ENCODE measurements at places on chromosomes 1 and 21. TPM values are rescaled to one million over a fixed set of nuclear protein-coding genes. Genes with fewer than 3 reads are reported as not detected.

DNA sequence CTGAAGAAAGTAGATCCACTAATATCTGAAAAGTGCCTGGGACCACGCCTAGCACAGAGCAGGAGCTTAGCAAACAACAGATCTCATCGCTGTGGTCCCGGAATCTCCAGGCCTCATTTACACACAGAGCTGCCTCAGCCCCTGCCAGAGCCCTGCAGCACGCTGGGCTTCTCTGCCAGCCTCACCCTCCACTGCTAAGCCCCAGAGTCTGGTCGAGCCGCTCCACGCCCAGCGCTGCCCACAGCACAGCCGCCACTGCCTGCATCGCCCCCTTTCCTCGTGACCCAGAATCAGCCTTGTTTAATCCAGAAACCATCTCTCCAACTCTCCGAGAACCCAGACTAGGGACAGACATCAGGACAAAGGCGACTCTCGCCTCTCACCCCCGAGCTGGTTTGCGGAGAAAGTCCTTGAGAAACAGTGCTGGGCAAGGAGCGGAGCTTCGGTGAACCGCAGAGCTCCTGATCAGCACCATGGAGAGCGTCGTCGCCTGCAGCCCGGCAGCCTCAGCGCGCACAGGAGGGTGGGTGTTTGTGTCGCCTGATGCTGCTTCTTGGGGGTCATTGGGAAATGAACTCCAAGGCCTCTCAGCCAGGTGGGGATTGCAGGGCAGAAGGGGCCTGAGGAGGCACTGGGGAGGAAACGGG lies 145.1 kb downstream of the NPHP4 start:
- peak; percentile 22 for DNase-seq

GRCh38 chr1:21451212-21451611 lies 11.3 kb downstream of the NBPF3 start:
- no peak for DNase-seq

DNA sequence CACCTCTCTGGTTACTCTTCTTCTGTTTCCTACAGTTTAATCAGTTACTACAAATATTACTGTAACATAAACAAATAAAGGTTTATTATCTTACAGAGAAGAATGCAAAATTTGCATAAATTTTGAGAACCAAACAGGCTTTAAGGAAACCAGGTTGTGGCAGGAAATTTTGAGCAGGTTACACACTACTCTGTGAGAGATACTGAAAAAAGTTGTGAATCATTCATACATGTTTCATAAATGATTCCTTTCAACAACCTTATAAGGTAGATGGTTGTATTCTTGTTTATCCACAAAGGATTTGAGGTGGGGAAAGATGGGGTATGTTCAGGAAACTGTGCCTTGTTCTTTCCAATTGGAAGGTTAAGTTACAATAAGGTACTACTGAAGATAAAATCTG lies 58.6 kb downstream of the MAST2 start:
- no peak for DNase-seq

- DNase-seq: peak; percentile 81
Observed at GRCh38 chr1:19640363-19641316, 3.5 kb upstream of the NBL1 start.

GRCh38 chr21:33109574-33110339 lies 39.8 kb downstream of the OLIG1 start:
- no peak for DNase-seq

DNA sequence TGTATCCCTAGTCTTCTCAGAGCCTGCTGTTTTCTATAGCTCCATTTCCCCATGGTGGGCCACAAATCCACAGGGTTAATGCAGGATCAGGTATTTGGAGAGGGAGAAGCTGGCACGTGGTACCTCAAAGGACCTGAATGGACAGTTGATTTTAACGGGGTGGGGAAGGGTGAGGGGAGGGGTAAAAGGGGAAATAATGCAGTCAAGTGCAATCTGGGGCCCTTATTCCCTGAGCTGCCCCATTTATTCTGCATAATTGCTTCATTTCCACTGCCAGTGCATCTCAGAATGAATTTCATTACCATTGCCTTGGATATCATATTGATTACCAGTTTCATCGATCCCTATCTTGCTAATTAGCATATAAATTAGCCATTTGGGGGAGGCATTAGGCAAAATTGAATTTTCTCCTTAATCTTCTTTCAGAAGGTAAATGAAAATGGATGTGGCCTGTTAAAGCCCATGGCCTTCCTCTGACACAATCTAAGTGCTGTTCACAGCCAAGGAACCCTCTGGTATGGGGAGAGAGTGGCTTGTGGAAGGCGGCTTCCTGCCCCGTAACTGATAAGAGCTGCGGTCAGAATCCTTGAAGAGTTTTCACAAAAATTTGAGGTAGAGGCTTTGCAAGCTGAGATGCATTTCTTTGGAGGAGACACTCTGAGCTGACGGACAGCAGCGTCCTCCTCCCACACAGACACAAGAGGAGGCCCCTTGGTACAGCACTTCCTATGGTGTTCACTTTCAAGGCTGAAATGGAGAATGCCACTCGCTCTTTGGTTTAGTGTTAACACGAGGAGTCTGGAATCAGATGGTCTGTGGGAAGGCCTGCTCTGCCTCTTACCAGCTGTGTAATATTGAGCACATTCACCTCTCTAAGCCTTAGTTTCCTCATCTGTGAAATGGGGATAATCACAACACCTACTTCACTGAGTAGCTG lies 34.4 kb downstream of the PHC2 start:
- no peak for DNase-seq

GRCh38 chr1:201554190-201554600 lies 15.3 kb downstream of the NAV1 start:
- DNase-seq: peak; percentile 39

DNA sequence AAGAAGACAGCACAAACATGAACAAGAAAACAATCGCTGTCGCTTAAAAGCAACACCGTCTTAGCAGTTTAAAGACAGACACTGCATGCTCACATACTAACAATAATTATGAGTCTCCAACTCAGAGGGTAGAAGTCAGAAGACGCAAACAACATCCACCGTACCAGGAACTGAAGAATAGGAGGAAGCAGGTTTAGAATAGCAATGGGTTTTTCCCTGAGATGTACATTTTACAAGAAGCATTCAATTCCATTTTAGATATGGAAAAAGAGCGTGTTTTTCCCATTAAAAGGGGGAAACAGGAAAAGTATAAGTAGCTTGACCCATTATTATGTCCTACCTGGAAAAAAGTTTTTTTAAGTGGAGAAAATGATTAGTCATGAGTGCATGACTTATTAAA lies 34.5 kb upstream of the KCNE1 start:
- DNase-seq: peak; percentile 57

DNA sequence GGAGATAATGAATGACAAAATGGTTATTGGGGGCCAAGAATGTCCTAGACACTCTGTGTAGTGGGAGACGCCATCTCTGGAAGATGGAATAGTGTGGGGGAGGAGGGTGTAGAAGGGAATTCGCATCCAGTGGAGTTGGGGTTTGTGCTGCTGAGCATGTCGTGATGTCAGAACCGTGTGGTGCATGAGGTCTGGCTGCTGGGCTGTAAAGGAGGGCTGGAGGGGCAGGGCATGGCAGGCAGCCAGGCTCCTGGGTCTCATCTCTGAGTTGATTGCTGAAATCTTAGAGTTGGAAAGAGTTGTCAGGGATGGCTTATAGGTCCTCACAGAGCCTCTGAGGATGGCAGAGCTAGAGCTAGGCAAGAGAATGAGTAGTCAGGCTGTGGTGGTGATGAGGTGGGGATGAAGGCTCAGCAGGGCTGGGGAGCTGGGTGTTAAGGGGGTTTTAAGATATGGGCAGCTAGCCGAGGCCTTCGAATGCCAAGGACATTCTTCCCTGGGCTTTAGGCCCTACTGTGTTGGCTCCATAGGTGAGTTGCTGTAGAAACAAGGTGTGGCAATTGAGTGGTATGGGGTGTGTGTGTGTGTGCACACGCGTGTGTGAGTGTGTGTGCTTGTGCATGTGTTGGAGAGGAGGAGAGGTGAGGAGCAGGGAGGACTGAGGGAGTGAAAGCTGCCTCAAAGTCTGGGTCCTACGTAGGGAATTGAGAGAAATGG lies 1.9 kb downstream of the PPFIA4 start:
- no peak for DNase-seq

- DNase-seq: peak; percentile 41
Observed at GRCh38 chr1:241998412-241998921, 431 bp downstream of the MAP1LC3C start.

GRCh38 chr1:225458222-225458631 lies 30.4 kb upstream of the LBR start:
- DNase-seq: no peak

GRCh38 chr1:246573491-246573890 lies 7.2 kb downstream of the CNST start:
- no peak for DNase-seq

Gene UTS2
- not detected for total RNA-seq

Gene PLD5
- not detected for total RNA-seq

Gene KRTAP12-2
- total RNA-seq: not detected

Gene MARK1
- total RNA-seq: 0.65 TPM

Gene KRTAP13-2
- total RNA-seq: not detected

Gene VHLL
- total RNA-seq: 0.20 TPM

Gene TSPAN1
- total RNA-seq: 0.22 TPM

Gene ACTN2
- not detected for total RNA-seq

Gene MAN1C1
- 0.79 TPM for total RNA-seq

Gene IL10
- total RNA-seq: not detected

Gene SPRR2A
- total RNA-seq: not detected

Gene ICOSLG
- total RNA-seq: 0.65 TPM

Gene SH2D5
- total RNA-seq: 0.20 TPM

Data from lung microvascular endothelial cell (primary cell).